Activated T-cell treated with anti-CD3 and anti-CD28 coated beads, Interleukin-2, amount 50 U/mL, for 72 hours (primary cell): ENCODE measurements at places on chromosomes 2 and 18.

GRCh38 chr2:120982598-120982997, 246.9 kb downstream of the GLI2 start:
- DNase-seq = no peak

GRCh38 chr2:127763776-127764175, 47.2 kb downstream of the WDR33 start:
- no peak for DNase-seq

- DNase-seq = no peak
These were observed 83.6 kb downstream of the ACVR1 start for GRCh38 chr2:157792335-157793052.

DNA sequence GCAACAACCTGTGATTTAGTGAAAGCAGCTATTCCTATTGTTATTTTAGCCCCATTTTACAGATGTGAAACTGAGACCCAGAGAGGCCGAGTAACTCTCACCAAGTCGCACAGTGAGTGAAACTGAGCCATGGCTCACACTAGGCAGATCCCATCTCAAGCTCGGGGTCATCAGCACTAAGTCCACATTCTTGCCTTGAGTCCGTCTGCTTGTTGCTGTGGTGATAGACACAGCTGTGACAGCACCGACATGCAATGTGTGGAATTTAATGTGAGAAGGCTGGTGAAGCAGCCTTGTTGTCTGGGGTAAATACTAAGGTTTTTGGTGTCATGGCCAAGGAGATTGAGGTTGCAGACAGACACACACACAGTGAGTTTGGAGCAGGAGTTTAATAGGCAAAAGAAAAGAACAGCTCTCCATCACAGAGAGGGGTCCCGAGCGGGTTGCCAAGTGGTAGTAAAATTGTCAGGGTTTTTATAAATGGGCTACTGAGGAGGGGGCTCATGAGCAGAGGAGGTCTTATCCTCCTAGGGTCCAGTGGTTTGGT, 40.2 kb upstream of the GMCL1 start:
- DNase-seq = no peak

GRCh38 chr18:13513021-13513420, 213.3 kb downstream of the FAM210A start:
- DNase-seq = peak; percentile 13

- DNase-seq = no peak
These were observed 262.8 kb upstream of the PARD3B start for GRCh38 chr2:204282525-204282924.

DNA sequence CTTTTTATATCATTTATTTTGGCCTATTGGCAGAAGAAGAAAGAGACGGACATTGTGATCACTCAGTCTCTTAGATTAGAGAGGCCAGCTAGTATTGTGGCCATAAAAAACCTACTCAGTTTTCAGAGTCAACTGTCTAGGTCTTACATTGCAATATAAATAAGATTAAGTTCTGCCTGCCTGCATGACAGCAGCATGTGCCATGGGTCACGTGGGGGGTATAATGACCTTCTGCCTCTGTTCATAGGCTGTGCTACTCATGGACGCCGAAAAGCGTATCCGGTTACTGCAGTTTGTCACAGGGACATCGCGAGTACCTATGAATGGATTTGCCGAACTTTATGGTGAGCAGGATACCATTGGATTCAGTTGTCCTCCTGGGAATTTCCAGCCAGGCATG, 238.5 kb downstream of the ALPK2 start:
- no peak for DNase-seq

DNA sequence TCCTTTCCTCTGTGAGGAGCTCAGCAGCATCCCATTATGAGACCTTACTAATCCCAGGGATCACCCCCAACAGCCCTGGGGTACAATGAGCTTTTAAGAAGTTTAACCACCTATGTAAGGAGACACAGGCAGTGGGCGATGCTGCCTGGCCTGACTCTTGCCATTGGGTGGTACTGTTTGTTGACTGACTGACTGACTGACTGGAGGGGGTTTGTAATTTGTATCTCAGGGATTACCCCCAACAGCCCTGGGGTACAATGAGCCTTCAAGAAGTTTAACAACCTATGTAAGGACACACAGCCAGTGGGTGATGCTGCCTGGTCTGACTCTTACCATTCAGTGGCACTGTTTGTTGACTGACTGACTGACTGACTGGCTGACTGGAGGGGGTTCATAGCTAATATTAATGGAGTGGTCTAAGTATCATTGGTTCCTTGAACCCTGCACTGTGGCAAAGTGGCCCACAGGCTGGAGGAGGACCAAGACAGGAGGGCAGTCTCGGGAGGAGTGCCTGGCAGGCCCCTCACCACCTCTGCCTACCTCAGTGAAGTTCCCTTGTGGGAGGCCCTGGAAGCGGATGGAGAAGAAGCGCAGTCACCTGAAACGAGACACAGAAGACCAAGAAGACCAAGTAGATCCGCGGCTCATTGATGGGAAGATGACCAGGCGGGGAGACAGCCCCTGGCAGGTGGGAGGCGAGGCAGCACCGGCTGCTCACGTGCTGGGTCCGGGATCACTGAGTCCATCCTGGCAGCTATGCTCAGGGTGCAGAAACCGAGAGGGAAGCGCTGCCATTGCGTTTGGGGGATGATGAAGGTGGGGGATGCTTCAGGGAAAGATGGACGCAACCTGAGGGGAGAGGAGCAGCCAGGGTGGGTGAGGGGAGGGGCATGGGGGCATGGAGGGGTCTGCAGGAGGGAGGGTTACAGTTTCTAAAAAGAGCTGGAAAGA, 7.6 kb downstream of the PROC start:
- no peak for DNase-seq

DNA sequence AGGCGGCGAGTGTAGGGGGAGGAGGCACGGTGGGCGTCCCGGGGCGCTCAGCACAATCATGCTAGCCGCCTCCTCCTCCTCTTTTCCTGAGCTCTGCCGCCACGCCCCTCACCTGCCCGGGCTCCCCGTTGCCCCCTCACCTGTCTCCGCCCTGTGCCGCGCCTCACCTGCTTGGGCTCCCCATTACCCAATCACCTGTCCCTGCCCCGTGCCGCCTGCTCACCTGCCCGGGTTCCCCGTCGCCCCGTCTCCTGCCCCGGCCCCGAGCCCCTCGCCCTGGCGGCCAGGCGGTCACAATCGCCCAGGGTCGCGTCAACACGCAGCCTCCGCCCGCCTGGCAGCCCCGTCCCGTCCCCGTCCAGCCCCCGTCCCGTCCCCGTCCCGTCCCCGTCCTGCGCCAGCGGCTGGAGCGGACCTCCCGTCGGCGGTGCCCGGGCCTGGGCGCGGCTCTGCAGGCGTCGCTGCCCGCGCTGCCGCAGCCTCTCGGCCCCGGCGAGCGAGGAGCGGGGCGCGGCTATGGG, at the start of gene DCDC2C:
Gene DCDC2C (plus strand): TSS at position 340 of the 521 bp plus-strand sequence. CDS start 177 bp downstream, at position 517.
- DNase-seq = no peak

DNA sequence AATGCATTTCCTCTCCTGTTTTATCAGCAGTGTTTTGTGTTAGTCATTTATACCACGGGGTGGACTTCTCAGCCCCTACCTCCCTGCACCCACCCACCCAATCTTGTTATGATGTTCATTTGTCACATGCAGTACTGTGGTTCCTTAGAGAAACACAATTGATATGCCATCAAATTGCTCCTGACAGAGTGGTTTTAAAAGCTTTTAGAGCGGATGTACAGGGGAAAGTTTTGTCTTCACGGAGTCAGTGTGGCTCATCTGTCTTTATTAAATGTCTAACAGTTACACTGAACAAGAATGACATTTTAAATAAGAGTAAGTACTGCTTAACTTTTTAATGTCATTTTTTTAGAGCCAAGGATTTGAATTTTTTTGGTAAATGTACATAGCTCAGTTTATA, 156.9 kb downstream of the LRRTM1 start:
- DNase-seq = no peak

GRCh38 chr2:199455210-199455544, 2.6 kb downstream of the SATB2 start:
- DNase-seq = no peak

GRCh38 chr2:19525313-19525712, 166.9 kb upstream of the OSR1 start:
- no peak for DNase-seq

- no peak for DNase-seq
These were observed 33.8 kb downstream of the PRKCE start for GRCh38 chr2:45685260-45685659.

GRCh38 chr2:101398116-101398821, 11.0 kb upstream of the CREG2 start:
- DNase-seq = no peak

GRCh38 chr2:75309596-75310463, 110.5 kb upstream of the TACR1 start:
- no peak for DNase-seq

- no peak for DNase-seq
These were observed 67.9 kb downstream of the CERS6 start for GRCh38 chr2:168524005-168524404.

DNA sequence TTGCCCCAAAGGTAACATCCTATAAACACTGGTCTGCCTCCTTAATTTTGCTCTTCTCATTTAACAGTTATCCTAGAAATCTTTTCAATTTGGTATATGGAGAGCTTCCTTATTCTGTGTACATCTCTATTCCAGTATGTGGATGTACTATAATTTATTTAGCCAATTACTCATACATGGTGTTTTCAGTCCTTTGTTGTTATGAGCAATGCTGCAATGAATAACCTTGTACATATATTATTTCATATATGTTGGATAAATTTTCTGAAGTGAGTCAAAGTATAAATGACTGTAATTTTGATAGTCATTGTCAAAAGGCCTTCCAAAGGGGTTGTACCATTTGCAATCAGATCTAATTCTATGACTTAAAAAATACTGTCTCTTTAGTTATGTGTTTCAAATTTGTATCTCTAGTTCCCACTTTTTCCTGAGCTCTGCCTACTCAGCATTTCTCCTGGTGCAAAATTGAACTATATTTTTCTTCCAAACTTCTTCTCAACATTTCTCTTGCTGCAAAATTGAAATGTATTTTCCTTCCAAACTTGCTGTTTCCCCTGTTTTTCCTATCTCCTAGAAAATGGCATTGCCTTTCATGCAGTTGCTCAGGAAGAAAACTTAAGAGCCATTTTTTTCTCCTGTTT, 153.3 kb upstream of the OTX1 start:
- DNase-seq = no peak

DNA sequence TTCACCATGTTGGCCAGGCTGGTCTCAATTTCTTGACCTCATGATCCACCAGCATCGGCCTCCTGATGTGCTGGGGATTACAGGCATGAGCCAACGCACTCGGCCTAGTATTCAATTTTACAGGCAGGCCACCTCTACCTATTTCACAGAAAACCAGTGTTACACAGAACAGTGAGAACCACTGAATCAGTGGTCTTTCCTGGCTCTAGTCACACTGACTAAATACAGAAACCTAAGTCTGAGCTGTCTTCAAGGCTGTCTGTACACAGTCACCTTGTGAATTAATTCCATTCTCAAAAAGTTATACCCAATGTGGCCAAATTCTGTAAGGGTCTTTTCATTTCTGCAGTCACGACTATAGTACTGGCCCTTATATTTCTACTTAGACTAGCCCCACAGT, 3.5 kb downstream of the RNF149 start:
- no peak for DNase-seq

DNA sequence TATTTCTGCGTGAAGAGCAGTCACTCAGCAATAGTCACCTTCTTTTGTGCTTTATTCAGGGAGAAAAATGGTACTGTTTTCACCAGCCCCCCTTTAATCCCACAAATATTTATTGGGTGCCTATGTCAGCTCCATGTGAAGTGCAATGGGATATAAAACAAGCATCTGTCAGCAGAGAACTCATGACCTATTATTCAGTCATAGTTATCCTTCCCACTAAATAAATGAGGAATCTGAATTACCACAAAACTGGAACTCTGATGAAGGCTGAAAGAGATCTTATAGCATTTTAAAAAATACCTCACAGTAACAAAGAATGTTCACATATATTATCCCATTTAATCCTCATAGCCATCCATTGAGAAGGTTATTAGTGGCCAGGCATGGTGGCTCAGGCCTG, 45.8 kb downstream of the DHX57 start:
- no peak for DNase-seq

- no peak for DNase-seq
These were observed 37.2 kb downstream of the AGPS start for GRCh38 chr2:177429688-177430325.

DNA sequence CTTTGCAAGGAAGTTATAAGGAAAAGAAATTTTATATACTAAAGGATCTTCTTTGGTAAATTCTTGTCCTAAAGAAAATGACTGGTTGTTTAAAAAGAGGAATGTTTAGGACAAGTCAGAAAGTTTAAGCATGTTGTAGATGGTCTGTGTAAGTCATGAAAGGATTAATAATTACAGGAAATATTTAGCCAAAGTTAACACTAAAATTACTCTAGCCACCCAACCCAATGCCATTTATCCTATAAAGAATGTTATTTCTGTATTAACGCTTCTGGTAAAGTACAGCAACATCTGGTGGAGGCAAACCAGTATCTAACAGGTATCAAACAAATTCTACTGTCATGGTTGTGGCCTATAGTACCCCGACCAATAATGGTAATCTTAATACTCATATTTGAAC, 546.9 kb upstream of the PKDCC start:
- DNase-seq = no peak

- no peak for DNase-seq
These were observed 114.0 kb upstream of the DDX18 start for GRCh38 chr2:117700471-117700870.

DNA sequence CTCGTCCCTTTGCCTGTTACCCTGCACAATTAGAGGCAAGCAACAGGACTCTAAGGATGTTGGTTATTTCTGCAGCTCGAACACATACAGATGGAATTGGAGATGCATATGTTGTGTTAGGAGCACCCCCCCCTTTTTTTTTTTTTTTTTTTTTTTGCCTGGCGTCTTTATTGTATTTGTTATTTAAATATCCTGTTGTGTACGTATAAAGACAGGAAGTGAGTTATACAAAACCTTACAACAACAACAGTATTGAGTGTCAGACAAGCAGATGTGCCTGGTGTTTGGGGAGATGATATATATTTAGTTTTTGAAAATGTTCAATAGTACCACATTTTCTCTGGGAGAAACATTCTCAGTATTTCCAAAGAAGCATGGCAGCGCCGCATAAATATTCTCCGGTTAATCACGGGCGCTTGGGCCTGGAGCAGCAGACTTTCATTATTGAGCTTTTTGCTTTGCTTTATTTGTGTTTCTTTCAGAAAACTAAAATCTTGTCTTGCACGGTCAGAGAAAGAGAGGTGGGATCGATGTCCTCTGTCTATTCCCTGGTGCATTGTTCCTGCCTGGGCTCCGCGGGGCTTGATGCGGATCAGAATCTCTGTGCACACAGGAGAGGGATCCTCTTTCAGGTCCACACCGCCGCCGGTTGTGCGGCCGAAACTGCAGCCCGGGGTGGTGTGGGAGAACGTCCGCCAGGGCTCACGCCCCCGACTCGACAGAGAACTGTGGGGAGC, 23.2 kb upstream of the ZNF516 start:
- no peak for DNase-seq

- no peak for DNase-seq
These were observed 70.2 kb downstream of the DLGAP1 start for GRCh38 chr18:4384932-4385331.

DNA sequence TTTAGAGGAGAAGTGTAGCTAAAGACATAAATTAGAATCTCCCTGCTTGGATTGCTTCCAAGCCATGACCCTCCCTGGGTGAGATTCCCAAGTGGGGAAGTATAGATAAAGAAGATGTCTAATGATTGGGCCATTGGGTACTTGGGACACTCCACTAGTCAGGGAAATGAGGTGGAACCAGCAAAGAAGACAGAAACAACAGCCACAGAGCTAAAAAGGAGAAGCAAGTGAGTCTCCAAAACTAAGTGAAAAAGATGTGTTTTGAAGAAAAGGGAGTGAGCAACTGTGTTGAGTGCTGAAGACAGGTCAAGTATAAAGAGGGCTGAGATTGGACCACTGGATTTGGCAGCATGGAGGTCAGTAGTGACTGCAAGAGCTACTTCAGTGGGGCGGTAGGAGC, 276.7 kb upstream of the STON1 start:
- no peak for DNase-seq

- no peak for DNase-seq
These were observed 30.7 kb upstream of the FOXI3 start for GRCh38 chr2:88483200-88483599.
